Hepatic stellate cell (primary cell): ENCODE measurements at places on chromosomes 1 and 21.

- no peak for DNase-seq
These were observed 45.1 kb downstream of the BACE2 start for GRCh38 chr21:41213021-41213420.

GRCh38 chr1:60386249-60386648 lies 312.7 kb upstream of the C1orf87 start:
- no peak for DNase-seq

GRCh38 chr1:19390166-19390850 lies 78.2 kb downstream of the SLC66A1 start:
- no peak for DNase-seq

GRCh38 chr21:33367309-33367973 lies 35.8 kb upstream of the IFNGR2 start:
- DNase-seq: no peak

DNA sequence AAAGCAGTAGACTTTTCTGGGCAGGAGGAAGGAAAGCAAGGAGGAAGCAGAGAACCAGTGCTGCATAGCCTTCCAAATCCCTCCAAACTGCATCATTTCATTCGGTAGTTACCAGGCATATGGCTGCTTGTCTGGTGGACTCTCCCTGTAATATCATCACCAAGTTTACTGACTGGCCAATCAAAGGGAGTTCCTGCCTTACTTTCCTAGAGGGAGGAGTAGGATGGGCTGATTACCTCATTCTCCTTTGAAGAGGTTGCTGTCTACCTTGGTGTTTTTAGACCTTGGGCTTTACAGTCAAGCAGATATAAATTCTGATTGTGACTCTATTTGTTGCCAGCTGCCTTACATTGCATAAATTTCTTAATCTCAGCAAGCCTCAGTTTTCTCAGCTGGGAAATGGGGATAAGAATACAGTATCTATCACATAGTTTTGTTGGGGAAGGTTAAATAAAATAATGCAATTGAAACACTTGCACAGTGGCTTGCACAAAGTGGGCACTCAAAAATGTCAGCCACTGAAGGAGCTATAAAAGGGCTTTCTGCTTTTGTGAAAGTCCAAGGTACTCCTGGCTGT lies 297.3 kb upstream of the PROX1 start:
- no peak for DNase-seq

- DNase-seq: no peak
These were observed 13.5 kb upstream of the B3GALT2 start for GRCh38 chr1:193199940-193200339.

GRCh38 chr1:35577071-35577998 lies 4.2 kb downstream of the TFAP2E start:
- DNase-seq: no peak
